ENCODE measurements at places on chromosomes 11 and 22.

- no peak for DNase-seq
These were observed 38.7 kb downstream of the DDI1 start for GRCh38 chr11:104075091-104075490.

GRCh38 chr22:25406510-25407210, 157.8 kb upstream of the GRK3 start:
- DNase-seq, result no peak

- DNase-seq, result no peak
These were observed 712 bp downstream of the HSPB2 start for GRCh38 chr11:111913031-111913861.

DNA sequence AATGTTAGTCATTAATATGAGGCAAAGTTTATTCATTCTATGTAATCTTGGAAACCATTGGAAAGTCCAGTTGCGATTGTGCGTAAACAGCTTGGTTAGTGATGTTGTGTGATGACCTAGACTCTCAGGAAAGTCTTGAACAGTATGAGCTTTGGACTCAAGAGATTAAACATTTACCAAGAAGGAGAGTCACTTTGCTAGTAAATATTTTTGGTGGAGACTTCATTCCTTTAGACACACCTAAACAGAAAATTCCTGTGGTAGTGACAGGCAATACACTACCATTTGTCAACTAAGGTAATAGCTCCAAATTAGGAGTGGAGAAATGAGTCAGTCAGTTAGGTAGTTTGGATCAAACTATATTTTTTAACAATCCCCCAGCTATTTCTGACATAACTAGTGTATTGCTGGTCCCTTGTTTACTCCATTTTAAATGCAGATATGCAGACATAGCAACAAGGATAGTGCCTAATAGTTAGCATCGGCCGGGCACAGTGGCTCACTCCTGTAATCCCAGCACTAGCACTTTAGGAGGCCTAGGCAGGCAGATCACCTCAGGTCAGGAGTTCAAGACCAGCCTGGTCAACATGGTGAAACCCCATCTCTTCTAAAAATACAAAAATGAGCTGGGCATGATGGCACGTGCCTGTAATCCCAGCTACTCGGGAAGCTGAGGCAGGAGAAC, 89.3 kb downstream of the ARHGAP42 start:
- DNase-seq, result no peak

- no peak for DNase-seq
These were observed 27.5 kb upstream of the FLI1 start for GRCh38 chr11:128666397-128666796.

Measured in non-pigmented ciliary epithelial cell (primary cell).